Stimulated activated CD8-positive, alpha-beta memory T cell treated with anti-CD3 and anti-CD28 coated beads, Interleukin-4, amount 100 ng/mL, for 4 hours (primary cell): ENCODE measurements at places on chromosomes 4 and X.

DNA sequence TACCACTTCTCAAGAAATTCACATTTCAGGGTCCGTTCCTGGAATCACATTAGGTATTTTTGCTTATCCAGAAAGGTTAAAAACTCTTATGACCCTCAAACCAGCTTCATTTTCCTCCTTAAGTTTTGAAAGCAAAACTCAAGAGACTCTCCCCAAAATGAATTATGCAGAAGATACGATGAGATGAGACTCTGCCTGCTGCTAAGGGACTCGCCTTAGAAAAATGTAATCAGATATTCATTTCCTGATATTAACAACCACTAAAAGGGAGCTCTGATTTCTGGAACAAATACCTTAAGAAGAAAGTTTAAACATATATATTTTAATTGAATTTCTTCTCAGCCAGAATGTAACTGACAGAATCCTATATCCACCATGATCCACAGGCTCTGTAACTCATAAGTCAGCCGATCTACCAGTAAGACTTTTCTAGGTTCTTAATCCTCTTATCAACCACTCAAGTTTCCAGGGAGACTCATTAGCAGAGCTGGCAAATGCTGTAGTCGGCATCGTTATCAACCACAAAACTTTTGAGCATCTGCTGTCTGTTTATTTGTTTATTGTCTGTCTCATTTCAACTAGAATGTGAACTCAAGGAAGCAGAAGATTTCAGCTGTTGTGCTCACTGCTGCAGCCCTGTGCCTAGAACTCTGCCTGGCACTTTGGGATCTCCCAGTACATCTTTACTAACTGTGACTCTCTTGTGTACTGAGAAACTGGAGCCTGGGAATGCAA, 112.5 kb downstream of the LDB2 start:
- no peak for DNase-seq

GRCh38 chr4:152460488-152460887, 75.4 kb downstream of the FBXW7 start:
- DNase-seq = no peak

- no peak for DNase-seq
Measured at GRCh38 chr4:61950625-61951024, 750.5 kb downstream of the ADGRL3 start.

DNA sequence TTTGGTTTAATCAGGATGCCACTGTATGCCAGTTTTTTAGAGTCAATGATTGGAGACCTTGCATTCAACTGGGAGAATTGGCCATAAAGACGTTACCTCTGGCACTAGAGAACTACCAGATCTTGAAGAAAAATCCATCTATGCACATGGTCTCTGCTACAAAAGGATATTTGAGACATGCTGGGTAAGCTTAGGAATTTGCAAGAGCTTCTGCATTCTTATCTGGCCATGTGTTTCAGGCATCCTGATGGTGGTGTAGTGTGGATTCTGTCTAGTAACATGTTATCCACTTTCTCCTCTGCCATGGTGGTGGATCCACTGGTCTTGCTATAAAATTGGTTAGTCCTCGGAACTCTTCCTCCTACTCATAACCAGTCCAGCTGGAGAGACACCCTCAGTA, 185.3 kb upstream of the WDFY3 start:
- DNase-seq = no peak

- no peak for DNase-seq
Measured at GRCh38 chrX:118847676-118848075, 24.1 kb downstream of the ZCCHC12 start.

DNA sequence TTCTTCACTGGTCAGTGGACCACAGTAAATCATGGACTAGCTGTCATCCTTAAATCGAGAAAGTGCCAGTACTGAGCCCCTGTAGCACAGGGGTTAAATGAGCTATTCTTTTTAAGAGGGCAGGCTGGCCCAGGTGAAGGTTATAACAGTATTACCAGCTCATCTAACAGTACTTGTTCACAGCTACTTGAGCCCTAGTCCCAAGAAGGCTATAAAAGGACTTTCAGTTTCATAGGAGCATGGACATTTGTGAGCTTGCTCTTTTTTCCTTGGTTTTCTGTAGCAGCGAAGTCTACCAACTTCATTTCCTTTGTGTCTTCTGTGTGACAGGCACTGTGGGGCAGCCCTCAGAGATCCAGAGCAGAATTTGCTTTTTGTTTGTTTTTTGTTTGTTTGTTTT, 61.0 kb downstream of the ARX start:
- DNase-seq = no peak

- DNase-seq = no peak
Measured at GRCh38 chr4:40686081-40686913, 56.6 kb upstream of the RBM47 start.

- peak; percentile 4 for DNase-seq
Measured at GRCh38 chr4:173013232-173013930, 155.2 kb upstream of the GALNT7 start.

- DNase-seq = no peak
Measured at GRCh38 chrX:67673741-67674274, 130.0 kb downstream of the AR start.

- no peak for DNase-seq
Measured at GRCh38 chrX:33434256-33435092, 223.1 kb upstream of the DMD start.

GRCh38 chrX:43165343-43165920, 387.5 kb upstream of the PPP1R2C start:
- DNase-seq = no peak

- DNase-seq = no peak
Measured at GRCh38 chr4:184401397-184402171, 72.8 kb downstream of the IRF2 start.

DNA sequence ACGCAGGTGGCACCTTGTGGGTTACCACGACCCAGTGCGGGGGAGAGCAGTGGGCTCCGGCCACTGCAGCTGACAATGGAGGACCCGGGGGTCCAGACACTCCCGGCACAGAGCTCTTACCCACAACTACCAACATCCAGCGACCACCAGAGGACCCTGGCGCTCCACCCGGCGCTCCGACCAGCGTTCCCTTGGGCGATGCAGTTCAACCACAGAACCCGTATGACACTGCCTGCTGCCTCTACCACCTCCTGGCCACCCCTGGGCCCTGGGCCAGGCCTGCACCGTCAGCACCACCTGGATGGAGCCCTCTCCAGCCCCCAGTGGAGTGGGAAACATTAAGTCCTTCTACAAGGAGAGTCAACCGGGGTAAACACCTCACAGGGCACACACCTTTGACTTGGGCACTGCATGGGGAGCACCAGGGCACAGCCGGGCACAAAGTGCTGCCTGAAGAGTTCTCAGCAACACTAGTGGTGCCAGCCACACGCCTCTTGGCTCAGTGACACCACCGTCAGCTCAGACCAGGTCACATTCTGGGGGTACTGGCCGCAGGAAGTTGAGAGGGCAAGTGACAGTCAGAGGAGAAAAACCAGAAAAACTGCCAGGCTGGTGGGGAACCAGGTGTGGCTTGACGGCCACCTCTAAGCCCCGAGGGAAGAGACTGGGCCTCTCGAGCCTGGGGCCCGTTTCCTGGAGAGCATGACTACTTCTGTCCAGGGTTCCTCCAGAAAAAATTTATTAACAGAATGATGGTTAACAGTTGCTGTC, 2.6 kb downstream of the CTBP1 start:
- no peak for DNase-seq

DNA sequence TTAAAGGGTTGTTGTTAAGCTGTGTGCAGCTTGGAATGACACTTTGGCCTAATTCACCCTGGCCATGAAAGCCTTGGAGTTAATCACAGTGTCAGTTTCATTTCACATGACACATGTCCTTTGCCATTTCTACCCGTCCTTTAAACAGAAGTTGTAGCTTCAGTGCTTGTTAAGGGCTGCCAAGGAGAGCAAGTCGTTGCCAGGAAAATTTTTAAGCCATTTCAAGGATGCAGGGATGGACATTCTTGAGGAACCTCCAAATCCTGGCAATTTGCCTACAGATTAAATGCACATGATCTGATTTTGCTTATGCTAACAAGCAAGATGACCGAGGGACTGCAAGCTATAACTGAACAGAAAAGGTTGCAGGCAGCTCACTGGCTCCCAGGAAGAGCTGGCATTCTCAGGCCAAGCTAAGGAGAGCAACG, 40.5 kb downstream of the SETD7 start:
- no peak for DNase-seq

DNA sequence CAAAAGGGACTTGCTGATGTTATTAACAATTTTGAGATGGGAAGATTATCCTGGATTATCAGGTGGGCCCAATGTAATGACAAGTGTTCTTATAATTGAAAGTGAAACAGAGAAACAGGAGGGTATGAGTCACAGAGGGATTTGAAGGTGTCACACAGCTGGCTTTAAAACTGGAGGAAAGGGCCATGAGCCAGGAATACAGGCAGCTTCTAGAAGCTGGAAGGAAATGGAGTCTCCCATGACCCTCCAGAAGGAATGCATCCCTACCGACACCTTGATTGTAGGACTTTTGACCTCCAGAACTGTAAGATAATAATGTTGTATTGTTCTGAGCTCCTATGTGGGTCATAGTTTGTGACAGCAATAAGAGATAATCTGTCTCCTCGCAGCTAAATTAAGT, 98.0 kb upstream of the STIM2 start:
- DNase-seq = no peak
